ENCODE measurements at places on chromosomes 5 and 9. TPM values are rescaled to one million over a fixed set of nuclear protein-coding genes. Genes with fewer than 3 reads are reported as not detected.

PCDHB9 gene
- not detected for total RNA-seq

SPATA6L gene
- total RNA-seq, result 0.29 TPM

NUTM2G gene
- not detected for total RNA-seq

NOXA1 gene
- 0.58 TPM for total RNA-seq

KIF3A gene
- total RNA-seq, result 14.0 TPM

SPINK13 gene
- not detected for total RNA-seq

LHX3 gene
- total RNA-seq, result not detected

WDR70 gene
- total RNA-seq, result 28.8 TPM

ADRB2 gene
- total RNA-seq, result 2.2 TPM

SPINK1 gene
- not detected for total RNA-seq

FOXD4 gene
- total RNA-seq, result 0.52 TPM

FSD1L gene
- total RNA-seq, result 7.9 TPM

IFNA1 gene
- not detected for total RNA-seq

MAPK9 gene
- 42.6 TPM for total RNA-seq

All from activated CD8-positive, alpha-beta T cell treated with anti-CD3 and anti-CD28 coated beads, Interleukin-2, amount 10 ng/mL, durations not matched to agents 7 days and 5 days (primary cell).